Foreskin melanocyte (primary cell): ENCODE measurements at places on chromosomes 1 and 21.

GRCh38 chr1:157429601-157430240 lies 122.6 kb downstream of the FCRL5 start:
- DNase-seq: no peak

GRCh38 chr1:246425139-246425794 lies 81.8 kb downstream of the SMYD3 start:
- DNase-seq: no peak

DNA sequence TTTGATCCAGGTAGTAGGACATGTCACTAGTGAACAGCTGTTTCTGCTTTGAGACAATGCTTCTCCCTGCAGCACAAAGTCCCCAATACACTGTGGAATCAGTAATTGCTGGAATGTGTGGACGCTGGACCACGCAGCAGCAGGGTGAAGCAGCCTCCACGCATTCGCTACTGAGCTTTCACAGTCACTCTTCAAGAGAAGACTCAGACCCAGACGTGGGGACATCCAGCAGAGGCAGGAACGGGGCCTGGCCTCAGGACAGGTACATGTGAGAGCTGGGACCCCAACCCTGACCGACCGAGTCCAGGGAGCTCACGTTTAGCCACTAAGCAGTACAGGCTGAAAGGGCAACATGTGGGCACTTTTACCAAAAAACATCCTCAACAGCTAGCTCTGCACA lies 34.1 kb upstream of the PRDM15 start:
- DNase-seq: no peak

DNA sequence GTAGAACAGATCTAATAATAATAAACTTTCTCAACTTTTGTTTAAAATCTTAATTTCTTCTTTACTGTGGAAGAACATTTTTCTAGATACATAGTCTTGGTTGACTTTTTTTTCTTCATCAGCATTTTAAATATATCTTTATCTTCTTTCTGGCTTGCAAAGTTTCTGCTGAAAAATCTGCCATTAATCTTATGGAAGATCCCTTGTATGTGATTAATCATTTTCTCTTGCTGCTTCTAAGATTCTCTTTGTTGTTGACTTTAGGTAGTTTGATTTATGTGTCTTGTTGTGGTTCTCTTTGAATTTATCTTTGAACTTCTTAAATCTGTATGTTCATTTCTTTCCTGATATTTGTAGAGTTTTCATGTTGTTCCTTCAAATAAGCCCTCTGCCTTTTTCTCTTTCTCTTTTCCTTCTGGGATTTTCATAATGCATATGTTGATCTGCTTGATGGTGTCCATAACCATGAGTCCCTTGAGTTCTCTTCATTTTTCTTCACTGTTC lies 657.6 kb upstream of the CXADR start:
- no peak for DNase-seq

DNA sequence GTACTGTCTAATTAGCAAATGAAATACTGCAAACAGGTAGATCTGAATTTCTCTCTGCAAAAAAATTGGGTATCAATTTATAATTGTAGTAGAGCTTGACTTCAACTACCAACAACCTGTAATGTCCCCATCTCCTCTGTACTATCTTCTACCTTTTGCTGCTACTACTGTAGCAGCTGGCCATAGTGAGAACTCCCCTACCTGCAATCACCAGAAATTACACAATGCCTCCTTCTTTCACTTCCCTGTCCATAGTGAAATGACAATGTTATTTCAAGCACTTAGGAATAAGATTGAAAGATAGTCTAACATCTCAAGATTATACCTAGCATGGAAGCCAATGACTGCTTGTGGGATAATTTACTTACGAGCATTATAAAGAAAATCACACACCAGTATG lies 100.4 kb downstream of the ACBD6 start:
- no peak for DNase-seq

GRCh38 chr1:33143698-33144097 lies 38.1 kb downstream of the TRIM62 start:
- DNase-seq: no peak

GRCh38 chr1:109615879-109616278 lies 3.5 kb downstream of the GNAT2 start:
- DNase-seq: no peak

- DNase-seq: no peak
These were observed 895.0 kb upstream of the B3GALT2 start for GRCh38 chr1:194081444-194081843.

- no peak for DNase-seq
These were observed 34.2 kb downstream of the GJA5 start for GRCh38 chr1:147726168-147726567.

- DNase-seq: no peak
These were observed 112.7 kb upstream of the COA6 start for GRCh38 chr1:234260578-234260977.

- DNase-seq: no peak
These were observed 2.5 kb downstream of the KIF21B start for GRCh38 chr1:201020721-201021629.

GRCh38 chr1:203511930-203512329 lies 18.0 kb downstream of the OPTC start:
- DNase-seq: no peak

GRCh38 chr1:109617291-109617801 lies 2.1 kb downstream of the GNAT2 start:
- DNase-seq: peak; percentile 79

GRCh38 chr1:52590266-52590665 lies 11.9 kb upstream of the GPX7 start:
- DNase-seq: no peak

DNA sequence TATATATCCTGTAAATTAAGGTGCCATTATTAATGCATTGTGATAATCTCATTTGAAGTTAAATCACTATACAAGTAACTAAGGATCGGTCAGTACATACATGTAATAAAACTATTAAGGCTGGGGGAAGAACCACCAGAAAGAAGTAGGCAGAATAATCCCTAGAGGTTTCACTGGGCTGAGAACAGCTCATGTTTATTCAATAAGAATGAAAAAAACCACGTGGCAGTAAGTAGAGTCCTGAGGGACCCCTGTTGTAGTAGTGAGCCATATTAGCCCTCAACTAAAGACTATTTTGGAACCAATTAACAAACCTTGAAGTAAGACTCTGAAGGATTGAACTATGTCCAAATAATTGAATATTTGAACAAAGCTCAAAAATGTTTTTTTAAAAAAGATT lies 46.9 kb upstream of the ADAM30 start:
- DNase-seq: no peak

DNA sequence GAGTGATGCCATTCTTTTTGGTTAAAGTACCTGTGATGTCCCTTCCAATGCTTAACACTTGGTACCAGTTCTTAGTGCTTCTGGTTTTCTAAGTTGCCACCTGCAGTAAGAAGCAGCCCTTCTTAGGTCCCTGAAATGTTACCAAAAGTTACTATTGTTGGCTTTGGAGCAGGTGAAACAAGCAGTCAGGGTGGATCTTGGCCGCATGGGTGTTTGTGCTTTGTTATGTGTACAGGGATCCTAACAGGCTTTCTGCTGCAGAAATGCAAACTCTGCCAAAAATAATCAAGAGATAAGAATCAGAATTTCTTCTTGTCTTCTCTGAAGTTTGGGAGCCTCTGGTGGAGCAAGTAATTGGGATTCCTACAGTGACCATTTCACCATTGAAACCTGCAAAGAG lies 84.4 kb downstream of the UBE4B start:
- DNase-seq: no peak

GRCh38 chr1:245180496-245181157 lies 25.8 kb downstream of the KIF26B start:
- DNase-seq: no peak

- peak; percentile 60 for DNase-seq
These were observed 8.9 kb downstream of the COL16A1 start for GRCh38 chr1:31694964-31695313.

DNA sequence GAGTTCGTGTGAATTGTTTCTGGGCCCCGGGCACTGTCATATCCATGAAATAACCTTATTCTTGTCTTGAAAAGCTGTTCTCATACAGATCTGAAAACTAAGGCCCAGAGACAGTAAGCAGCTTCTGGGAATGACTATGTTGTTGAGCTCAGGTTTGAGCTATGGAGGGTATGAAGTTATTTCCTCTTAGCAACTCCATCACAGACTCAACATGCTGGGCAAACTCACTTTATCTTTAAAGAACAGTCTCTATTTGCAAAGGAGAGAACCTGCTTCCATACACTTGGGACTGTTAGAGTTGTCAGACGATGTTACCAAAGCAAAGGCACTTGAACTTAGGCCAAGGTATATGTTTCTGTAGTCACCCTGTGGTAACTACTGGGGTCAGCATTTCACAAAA lies 90.0 kb downstream of the GPR88 start:
- no peak for DNase-seq

DNA sequence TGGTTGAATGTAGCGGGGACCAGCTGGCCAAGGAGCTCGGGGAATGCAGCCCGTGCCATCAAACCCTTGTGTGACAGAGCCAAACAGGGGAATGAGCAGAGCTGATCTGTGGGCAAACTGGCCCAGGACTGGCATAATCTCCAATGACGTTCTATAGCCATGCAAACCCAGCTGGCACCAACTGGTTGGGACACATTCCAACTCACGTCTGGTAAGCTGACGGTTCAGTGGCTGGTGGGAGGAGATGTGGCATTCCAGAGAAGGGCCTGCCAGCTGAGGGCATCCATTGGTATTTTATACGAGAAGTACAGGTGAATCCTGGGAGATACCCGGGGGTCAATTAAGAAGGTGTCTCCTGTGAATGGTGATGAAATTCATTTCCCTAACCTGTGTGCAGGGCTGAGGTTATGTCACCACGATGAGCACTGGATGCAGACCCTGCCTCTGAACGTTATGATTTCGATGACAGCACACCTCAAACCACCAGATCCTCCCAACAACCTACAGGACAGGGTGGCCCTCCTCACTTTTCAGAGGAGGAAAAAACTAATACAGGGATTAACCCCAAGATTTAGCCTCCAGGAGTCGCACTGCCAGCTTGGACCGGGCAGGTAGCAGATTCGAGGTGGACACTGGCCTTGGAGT lies 39.0 kb upstream of the RUNX3 start:
- no peak for DNase-seq

GRCh38 chr21:43302062-43302700 lies 124.8 kb downstream of the SIK1 start:
- DNase-seq: no peak

DNA sequence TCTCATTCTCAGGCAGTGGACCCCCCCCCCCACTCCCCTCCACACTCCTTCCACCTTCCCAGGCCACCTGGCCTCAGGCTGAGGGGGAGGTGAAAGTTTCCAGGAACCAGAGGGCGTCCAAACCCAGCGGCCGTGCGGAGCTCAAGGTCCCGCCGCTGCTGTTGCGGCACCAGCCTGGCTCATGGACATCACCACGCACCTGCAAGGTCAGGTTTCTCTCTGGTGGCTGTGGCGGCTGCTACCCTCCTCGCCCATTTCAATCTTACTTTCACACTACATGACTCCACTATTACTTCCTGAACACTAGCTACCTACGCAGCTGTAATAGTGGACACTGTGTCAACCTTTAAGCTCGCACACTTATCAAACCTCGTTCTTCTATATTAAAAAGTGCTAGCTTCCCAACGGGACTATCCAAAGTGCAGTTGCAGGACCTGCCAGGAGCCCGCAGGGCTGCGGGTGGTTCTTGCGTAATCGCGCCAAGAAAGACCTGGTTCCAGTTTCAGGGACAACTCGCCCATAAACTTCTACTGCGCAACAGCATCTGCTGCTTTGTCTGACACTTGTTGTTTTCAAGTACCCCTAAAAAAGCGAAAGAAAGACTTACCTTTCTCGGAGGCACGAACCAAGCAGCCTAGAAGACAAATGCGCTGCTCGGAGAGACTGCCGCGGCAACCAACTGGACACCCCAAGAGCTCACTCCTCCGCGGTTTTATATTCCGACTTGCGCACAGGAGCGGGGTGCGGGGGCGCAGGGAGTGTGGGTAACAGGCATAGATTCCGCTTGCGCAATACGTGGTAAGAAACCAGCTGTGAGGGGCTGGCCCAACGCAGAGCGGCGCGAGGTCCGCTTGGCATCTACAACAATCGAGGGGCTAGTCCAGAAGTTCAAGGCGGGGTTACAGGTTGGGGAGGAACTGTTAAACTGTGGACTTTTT lies at the start of gene DIRAS3:
Gene DIRAS3 (minus strand): TSS at position 687 of the 938 bp plus-strand sequence. CDS start 3,330 bp downstream, outside the sequence.
- no peak for DNase-seq

- DNase-seq: no peak
These were observed 15.5 kb upstream of the MAST2 start for GRCh38 chr1:45787905-45788304.

DNA sequence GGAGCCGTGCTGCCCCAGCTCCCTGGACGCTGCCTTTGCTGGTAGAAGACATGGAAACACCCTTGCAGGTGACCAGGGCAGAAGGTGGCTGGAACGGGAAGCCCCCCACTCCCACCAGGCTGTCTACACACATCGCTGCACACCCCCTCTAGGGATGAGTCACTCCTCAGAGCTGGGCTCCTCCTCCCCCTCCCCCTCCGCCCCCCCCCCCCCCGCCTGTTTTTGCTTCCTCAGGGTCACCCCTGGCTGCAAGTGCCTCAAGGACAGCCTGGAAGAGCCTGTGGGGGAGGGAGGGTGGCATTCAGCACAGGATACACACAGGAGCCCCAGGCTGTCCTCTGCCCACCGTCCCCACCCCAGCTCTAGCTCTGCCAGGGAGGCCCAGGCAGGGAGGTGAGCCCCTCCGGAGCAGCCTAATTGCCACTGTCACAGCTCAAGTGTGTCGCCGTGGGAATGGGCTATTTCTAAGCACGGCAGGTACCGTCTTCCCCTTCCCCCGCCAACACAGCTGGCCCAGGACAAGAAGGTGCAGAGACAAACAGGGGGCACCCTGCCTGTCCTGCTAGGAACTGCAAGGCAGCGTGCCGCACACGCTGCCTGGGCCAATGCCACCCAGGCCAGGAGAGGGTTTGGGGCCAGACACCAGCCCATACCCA lies 2.5 kb downstream of the FNDC10 start:
- DNase-seq: no peak

DNA sequence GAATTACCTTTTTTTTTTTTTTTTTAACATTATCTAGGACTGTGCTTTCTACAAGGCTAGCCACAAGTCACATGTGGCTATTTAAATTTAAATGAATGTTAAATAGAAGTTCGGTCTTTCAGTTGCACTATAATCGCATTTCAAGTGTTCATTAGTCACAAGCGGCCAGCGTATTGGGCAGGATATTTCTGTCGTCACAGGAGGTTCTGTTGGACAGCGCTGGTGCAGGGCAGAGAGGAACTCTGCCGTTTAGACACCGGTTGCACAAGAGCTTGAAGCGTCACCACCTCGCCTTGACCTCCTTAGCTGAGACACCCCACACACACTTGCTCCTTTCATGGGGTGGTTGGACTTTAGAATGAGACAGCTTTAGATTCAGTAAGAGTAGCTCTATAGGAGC lies 64.1 kb downstream of the BACE2 start:
- DNase-seq: no peak

- DNase-seq: no peak
These were observed 15.7 kb upstream of the ATP13A2 start for GRCh38 chr1:17027403-17027802.
